Pulmonary artery endothelial cell (primary cell): ENCODE measurements at places on chromosomes 7 and 10. TPM values are rescaled to one million over a fixed set of nuclear protein-coding genes. Genes with fewer than 3 reads are reported as not detected.

CYP3A7 gene
- total RNA-seq, result not detected in 2 replicates

CNTNAP2 gene
- not detected in 2 replicates for total RNA-seq

SKIDA1 gene
- total RNA-seq, result 0.33 and 0.46 TPM in 2 replicates

UPK3BL2 gene
- 1.2 and 1.3 TPM in 2 replicates for total RNA-seq

ZNF365 gene
- 0.04 and 0.40 TPM in 2 replicates for total RNA-seq

SRPK2 gene
- 52.0 and 59.8 TPM in 2 replicates for total RNA-seq

ARHGAP12 gene
- total RNA-seq, result 22.0 and 25.5 TPM in 2 replicates

CC2D2B gene
- total RNA-seq, result 0.04 and 0.20 TPM in 2 replicates

FAM20C gene
- 11.6 and 13.3 TPM in 2 replicates for total RNA-seq

- DNase-seq, result no peak
Observed at GRCh38 chr10:86614853-86615252, 39.5 kb upstream of the OPN4 start.

GRCh38 chr7:45267262-45267661 is 109.7 kb downstream of the RAMP3 start:
- DNase-seq, result no peak

GRCh38 chr7:5625938-5626337 is 155.5 kb downstream of the RNF216 start:
- DNase-seq, result no peak

DNA sequence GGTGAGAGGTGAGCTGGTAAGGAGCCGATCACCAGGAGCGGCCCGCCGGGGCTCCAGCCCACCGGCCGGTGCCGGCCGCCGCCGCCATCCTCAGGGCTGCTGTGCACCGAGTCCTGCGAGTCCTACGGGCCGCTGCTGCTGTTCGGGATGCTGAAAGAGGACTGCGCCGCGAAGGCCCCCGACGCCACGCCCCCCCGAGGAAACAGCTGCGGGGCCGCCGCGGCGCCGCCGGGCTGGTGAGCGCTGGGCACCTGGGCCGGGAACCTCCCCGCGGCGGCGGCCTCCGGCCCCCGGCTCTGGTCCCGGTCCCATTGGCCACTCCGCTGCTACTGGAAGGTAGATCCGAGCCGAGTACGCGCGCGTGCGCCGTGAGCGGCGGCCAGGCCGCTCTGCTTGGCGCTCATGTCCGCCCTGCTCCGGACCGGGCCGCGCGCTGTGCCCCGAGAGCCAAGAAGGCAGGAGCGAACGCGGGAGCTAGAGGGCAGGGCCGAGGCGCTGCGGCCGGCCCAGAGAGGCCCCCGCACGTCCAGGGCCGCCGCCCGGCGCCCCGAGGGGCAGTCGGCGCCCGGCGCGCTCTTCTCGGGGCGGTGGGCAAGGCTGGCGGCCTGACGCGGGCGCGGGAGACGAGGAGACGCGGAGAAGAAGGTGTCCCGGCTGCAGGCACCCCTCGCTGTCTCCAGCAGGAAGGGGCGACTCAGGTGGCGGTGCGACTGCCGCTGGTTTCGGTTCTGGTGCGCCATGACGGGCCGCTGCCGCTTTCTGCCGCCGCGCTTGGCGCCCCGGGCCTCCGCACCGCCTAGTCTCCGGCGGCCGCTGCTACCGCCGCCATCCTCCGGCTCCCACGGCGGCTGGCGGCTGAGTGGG is 121.3 kb upstream of the WIPF3 start:
- peak; percentile 27 for DNase-seq

GRCh38 chr7:55129541-55130394 is 111.0 kb downstream of the EGFR start:
- no peak for DNase-seq

DNA sequence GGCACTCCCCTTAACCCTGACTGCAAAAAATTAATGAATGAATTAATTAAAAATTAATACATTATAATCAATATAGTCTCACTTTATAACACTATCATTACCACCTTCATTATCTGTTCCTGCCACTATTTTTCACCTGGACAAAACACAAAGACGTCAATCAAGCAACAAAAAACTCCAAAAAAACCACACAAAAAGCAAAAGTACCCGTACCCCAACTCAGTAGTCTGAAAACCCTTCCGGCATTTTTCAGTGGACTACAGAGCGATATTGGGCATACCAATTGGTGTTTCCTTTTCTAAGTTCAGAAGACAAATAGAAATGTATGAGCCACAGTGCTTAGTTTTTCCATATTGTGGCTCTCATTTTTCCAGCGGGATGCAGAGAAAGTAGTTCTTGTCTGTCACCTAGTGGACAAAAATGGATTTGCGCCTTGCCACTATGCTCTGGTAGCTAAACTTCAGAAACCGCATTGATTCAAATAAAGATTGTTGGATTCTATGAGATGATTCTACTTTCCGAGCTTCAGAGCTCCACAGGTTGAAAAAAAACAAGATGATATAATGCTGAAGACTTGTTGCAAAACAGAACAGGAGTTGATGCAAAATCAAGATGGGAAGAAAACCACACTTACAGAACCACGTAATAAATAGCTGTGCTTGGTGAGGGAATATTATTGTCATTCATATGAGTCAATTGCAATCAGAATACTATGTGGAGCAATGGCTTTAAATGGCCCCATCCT is 50.6 kb upstream of the ITGB1 start:
- peak; percentile 41 for DNase-seq

- no peak for DNase-seq
Observed at GRCh38 chr10:124722798-124723783, 21.1 kb downstream of the FAM53B start.

DNA sequence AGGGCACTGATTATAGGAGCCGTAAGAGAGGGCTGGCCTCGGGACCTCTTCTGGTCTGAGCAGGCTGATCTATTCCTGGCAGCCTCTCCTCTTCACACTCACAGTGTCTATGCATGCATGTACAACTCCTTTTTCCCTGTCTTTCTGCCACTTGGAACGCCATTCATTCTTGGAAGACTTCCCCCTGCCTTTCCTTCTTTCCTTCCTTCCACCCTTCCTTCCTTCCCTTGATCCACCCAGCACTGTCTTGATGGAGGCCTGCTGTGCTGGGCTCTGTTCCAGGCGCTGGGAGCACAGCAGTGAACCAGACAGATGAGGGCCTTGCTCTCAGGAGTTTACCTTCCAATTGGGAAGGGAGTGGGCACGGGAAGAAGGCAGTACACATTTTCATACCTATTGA is 114.8 kb downstream of the SH3PXD2A start:
- DNase-seq, result no peak

DNA sequence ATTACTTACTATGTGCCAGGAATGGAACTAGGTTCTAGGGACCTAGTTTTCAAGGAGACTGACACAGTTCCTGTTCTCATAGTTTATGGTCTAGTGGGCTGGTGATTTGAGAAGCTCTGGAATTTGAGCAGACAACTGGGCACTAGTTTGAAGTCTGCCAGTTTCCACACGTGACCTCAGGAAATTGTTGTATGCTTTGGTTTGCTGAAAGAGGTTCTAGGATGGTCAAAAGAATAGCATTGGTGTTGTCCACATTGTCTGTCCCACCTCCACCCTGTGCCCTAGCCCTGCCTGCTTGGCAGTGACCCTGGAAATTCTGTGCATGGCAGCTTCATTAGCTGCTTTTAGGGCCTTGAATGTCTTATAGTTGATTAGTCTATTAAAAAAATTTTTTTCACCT is 28.7 kb downstream of the GBF1 start:
- no peak for DNase-seq

DNA sequence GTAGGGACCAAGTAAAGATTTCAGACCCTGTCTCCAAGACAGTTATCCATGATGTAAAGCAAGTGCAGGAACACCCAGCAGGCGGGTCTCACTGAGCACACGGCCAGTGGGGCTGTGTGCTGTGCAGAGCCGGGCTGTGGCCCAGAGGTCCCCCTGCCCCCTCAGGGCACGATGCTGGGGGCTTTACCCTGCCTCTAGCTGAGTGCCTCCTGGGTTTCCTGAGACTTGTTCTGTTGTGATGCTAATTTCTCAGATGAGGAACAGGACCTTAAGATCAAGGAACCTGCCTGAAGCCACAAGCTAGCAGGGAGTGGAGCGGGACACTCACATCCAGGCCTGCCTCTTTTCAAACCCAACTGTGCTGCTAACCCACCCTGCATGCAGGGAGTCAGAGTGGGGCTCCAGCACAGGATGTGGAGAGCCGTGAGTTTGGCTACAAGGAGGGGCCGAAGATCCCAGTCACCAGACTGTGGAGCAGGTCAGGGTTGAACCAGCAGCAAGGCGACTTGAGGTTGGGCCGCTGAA is 76.1 kb upstream of the LYZL2 start:
- no peak for DNase-seq

DNA sequence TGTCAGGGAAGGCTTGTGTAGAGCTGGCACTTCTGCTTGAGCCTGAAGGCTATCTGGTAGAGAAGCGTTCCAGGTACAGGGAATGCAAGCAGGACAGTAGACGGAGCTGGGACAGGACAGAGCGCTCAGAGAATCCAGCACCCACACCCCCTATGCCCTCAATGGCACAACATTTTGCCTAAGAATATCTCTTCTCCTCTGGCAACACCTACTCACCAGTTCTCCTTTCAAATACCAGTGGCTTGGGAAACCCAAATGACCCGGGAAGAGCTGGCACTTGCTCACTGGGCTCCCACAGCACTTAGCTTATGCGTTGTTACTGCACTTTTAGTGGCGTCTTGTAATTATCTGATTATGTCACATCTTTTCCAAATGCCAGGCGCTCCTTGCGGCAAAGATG is 118.6 kb downstream of the RNF216 start:
- no peak for DNase-seq

GRCh38 chr7:121360564-121360963 is 31.8 kb downstream of the WNT16 start:
- DNase-seq, result no peak

DNA sequence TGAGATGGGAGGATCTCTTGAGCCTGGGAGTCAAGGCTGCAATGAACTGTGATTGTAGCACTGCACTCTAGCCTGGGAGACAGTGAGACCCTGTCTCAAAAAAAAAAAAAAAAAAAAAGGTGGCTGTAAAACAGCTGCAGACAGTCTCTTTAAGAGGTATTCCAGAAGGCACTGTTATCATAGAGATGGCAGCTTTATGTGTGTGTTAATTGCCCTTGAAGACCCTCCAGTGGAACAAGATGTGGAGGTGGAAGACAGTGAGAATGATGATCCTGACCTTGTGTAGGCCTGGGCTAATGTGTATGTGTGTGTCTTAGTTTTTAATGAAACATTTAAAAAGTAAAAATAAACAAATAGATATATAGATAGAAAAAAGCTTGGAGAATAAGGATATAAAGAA is 66.0 kb downstream of the ZNF487 start:
- no peak for DNase-seq

GRCh38 chr10:2256241-2256640 is 518.9 kb upstream of the ADARB2 start:
- no peak for DNase-seq

GRCh38 chr7:117047496-117047895 is 94.2 kb downstream of the ST7 start:
- DNase-seq, result no peak

GRCh38 chr10:103792547-103792946 is 62.8 kb downstream of the SH3PXD2A start:
- no peak for DNase-seq

GRCh38 chr10:45592432-45592831 is 80.1 kb downstream of the ZFAND4 start:
- DNase-seq, result no peak

DNA sequence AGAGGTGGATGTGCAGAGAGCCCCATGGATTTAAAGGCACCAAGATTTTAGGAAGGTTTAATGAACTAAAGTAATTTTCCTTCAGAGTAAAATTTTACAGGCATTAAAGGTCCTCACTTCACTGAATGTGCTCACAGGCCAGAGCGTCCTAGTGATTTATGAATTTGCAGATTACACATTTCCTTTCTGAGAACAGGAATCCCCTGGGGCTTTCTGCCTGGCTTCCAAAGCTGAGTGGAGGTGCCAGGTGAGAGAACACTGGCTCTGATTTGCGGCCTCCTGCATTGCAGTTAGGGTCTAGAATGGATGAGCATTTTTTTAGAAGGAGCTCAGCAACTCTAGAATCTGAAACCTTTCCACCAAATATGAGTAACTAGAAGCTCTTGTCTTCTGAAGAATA is 194.3 kb downstream of the SORCS3 start:
- no peak for DNase-seq

DNA sequence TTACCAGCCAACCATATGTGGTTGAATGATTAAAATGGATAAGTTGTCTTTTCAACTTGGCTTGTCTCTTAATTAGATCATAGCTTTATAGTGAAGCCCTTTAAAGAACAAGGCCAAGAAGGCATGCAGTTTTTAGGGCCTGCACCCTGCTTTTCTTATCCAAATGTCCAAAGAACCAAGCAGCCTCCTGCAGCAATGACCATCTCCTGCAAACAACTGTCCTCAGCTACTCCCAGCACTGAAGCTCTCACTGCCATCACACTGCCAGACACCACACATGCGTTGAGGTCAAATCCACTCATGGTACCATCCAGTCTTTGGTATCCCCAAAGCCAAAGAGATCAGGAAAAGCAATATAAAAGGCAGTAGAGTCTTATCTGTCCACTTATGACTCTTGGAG is 210.3 kb downstream of the ACTR3B start:
- no peak for DNase-seq
